Brain pericyte (primary cell): ENCODE measurements at places on chromosomes 7 and 10.

GRCh38 chr7:128307061-128307460 lies 36.6 kb downstream of the RBM28 start:
- DNase-seq: no peak

- no peak for DNase-seq
Observed at GRCh38 chr7:37052705-37053104, 328.4 kb upstream of the AOAH start.

DNA sequence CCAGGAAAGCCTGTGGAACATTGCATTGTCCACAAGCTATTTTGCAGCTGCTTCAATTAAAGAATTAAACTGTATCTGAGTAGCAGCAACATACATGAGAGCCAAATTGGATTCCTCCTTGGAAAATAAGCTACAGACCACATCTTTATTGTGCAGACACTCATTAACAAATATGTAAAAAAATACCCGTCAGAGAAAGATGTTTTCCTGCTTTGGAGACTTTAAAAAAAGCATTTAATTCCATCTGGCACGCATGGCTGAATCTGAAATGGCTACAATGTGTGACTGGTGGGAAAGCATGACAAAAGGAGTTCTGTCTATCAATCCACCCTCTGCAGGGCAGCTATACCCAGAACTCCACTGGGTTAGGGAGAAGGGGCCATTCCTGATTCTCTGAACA lies 73.1 kb upstream of the HPS1 start:
- DNase-seq: no peak

GRCh38 chr7:99098824-99099498 lies 44.9 kb downstream of the SMURF1 start:
- no peak for DNase-seq

GRCh38 chr10:43035800-43036199 lies 41.1 kb upstream of the RET start:
- DNase-seq: no peak

DNA sequence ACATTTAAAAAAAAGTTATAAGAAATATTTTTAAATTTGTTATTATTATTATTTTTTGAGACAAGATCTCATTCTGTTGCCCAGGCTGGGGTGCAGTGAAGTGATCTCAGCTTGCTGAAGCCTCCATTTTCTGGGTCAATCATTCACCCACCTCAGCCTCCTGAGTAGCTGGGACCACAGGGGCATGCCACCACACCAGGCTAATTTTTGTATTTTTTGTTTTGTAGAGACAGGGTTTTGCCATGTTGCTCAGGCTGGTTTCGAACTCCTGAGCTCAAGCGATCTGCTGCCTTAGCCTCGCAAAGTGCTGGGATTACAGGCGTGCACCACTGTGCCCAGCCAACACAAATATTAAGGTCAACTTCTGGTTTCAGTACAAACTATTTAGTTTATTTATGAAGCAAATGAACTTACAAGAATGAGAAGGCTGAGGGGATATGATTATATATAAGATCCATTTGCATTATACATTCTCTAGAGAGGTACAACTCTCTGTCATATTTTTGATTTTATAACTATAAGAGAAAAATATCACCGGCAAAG lies 45.9 kb upstream of the FAM133B start:
- no peak for DNase-seq
